ENCODE measurements at places on chromosomes 7 and 10. TPM values are rescaled to one million over a fixed set of nuclear protein-coding genes. Genes with fewer than 3 reads are reported as not detected.

DNA sequence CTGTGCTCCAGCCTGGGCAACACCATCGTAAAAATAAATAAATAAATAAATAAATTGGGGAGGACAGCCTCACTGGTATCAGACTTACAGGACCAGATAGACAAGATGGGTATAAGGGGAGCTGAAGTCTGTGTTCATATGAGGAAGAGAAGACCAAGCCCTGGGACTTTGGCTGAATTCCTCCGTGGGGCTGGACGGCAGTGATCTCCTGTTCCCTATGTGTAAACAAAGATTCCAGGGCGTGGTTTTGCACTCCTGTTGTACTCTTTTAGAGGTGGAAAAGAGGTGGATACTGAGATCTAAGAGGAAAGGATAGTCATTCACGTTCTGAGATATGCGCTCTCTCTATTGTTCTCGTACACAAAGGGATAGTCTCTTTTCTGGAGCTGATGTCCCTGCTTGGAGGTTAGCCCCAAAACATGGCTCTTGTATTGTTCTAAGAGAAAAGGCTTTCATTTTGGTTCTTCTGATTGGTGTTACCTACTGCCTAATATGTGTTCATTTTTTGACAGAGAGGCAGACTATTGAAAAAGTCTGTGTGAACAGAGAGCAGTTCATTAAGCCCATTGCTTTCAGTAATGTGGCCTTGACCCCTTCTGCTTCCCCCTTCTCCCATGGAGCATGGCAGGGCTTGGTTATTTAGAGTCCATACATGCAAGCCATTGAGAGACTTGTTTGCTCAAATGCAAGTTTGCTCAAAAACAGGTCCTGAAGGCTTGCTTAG lies 12.3 kb downstream of the KCTD7 start:
- peaks cover 46% of the 10 kb centered on the region for H3K36me3 ChIP-seq
- no peaks in the 10 kb centered on the region for H3K27me3 ChIP-seq
- no peak overlapping the region for H3K4me3 ChIP-seq
- H3K4me1 ChIP-seq = peaks cover 6% of the 10 kb centered on the region
- no peak overlapping the region for H3K27ac ChIP-seq

DNA sequence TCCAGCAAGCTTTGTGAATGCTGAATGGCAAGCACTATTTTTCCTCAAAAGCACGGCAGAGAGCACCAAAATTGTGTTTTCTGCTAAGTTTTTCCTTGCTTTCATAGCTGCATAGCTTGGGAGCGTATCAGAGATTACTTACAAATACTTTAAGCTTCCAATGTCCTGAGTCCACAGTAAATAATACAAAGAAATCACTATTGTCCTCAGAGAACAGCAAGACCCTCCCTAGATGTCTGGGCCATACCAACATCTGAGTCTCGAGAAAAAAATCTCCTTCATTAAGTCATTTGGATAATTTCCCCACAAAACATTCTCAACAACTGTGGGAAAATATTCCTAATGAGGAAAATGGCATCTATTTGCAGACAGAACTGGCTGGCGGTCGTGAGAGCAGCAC lies 41.7 kb downstream of the SGMS1 start:
- H3K27me3 ChIP-seq = no peaks in the 10 kb centered on the region
- H3K4me3 ChIP-seq = no peak overlapping the region
- peaks cover 13% of the 10 kb centered on the region for H3K36me3 ChIP-seq
- no peak overlapping the region for H3K27ac ChIP-seq

DNA sequence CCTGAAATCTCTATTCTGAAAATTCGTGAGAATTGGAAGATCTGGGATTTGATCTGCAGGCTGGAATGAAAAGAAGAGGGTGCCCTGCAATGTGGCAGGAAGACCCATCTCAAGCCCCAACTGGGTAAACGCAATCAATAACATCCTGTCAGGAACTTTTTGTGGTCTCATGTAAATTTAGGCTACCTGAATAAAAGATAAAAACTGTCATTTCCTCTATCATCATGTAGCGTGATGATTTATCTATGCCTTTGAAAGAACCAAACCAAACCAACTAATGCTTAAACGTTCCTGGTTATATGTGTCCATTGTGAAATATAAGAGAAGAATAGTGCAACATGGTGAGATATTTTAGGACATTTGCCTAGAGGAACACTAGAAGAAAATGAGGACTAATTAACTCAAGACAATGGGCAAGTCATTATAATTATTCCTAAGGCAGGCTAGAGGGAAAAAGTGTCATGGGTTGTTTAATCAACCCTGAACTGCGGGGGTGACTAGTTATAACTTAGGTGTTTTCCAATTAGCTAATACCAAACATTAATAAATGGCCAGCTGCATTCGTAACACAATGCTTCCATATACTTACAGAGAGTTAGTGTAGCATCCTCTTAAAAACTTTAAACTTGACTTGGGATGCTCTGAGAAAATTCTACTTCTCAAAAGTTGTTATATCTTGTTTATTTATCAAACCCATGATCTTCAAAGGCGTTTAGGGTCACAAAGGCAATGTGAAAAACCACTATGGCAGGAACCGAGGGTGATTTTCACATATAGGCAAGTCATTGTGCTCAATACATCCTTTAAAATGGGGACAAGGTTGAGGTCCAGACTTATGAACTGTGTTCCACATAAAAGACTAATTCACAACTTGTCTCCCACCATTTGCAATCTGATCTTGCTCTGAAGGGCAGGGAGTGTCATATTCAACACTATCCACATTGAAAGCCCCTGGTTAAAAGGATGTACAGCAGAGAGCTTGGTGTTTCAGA lies 48.6 kb upstream of the ADO start:
- H3K27ac ChIP-seq = no peak overlapping the region
- H3K27me3 ChIP-seq = peaks cover 2% of the 10 kb centered on the region
- peaks cover 1% of the 10 kb centered on the region for H3K36me3 ChIP-seq
- H3K4me3 ChIP-seq = no peak overlapping the region
- peaks cover 22% of the 10 kb centered on the region for H3K4me1 ChIP-seq

- no peaks in the 10 kb centered on the region for H3K27me3 ChIP-seq
- no peak for DNase-seq
- no peaks in the 10 kb centered on the region for H3K36me3 ChIP-seq
- no peaks in the 10 kb centered on the region for H3K4me1 ChIP-seq
- no peak overlapping the region for H3K4me3 ChIP-seq
These were observed 42.1 kb upstream of the SH2B2 start for GRCh38 chr7:102244601-102245000.

DNA sequence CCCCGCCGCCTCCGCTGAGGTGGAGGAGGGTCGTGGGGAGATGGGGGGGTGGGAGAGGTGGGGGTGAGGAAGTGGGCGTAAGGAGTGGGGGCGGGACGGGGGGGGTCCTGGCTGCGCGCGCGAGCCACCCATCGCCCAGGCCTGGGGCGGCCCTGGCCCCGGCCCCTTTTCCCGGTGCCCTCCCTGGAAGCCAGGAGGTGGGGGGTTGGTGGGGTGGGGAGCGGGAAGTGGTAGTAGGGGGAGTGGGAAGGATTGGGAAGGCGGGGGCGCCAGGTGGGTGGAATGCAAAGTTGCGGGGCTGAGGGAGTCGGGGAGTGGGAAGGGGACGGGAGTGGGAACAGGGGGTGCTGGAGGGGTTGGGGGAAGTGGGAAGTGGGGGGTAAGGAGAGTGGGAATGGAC lies 319 bp upstream of the MMD2 start:
- H3K36me3 ChIP-seq = no peaks in the 10 kb centered on the region
- DNase-seq = no peak
- H3K27ac ChIP-seq = no peak overlapping the region

DNA sequence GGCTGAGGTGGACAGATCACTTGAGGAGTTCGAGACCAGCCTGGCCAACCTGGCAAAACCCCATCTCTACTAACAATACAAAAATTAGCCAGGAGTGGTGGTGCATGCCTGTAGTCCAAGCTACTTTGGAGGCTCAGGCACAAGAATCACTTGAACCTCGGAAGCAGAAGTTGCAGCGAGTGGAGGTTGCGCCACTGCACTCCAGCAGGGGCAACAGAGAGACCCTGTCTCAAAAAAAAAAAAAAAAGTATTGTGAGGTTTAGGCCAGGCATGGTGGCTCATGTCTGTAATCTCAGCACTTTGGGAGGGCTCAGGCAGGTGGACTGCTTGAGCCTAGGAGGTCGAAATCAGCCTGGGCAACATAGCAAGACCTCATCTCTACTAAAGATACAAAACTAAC lies 16.0 kb downstream of the TET1 start:
- no peaks in the 10 kb centered on the region for H3K36me3 ChIP-seq
- no peak overlapping the region for H3K27ac ChIP-seq
- no peak overlapping the region for H3K4me3 ChIP-seq
- DNase-seq = no peak
- H3K4me1 ChIP-seq = no peaks in the 10 kb centered on the region

DNA sequence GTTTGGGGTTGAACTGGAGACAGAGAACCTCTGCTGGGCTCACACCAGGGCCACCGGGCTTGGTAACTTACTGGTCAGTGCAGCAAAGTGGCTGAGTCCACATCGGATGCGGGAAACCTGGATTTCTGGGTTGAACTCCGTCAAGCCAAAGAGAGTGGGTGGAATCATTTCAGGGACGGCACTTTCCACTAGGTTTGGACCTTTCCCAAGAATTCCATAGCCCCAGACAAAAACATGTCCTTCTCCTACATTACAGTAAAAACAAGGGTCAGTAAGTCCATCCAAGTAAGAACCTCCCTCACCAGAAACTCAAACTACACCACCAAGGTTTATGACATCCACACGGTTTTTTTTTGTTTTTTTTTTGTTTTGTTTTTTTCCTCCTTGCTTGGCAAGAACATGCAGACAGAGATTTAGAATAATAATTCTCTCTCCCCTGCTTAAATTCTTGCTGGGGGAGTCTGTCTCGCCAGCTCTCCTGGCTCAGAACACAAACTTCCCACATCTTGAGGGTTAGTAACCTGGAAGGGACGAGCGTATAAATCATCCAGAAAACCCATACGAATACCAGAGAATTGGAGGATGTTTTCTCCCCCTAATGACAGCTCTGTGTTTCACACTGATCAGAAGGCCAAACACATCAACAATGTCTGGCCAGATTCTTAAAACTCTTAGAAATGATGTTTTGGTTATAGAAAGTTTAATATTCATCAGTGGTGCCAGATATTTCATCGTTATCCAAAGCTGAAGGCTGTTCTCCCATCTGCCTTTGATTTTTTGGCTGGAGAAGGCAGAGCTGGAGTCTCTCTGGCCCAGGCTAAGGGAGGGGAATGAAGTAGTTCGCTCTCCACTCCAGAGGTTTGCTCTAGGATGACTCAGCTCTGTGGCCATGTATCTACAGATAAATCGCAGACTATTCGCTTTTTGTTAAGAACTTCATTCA lies 17.5 kb downstream of the RCC1L start:
- no peak overlapping the region for H3K27ac ChIP-seq
- H3K4me3 ChIP-seq = no peak overlapping the region
- H3K27me3 ChIP-seq = no peaks in the 10 kb centered on the region
- peaks cover 37% of the 10 kb centered on the region for H3K36me3 ChIP-seq
- DNase-seq = no peak

GRCh38 chr10:77320971-77321471 lies 316.6 kb downstream of the KCNMA1 start:
- H3K27me3 ChIP-seq = no peaks in the 10 kb centered on the region
- H3K36me3 ChIP-seq = no peaks in the 10 kb centered on the region
- no peak for DNase-seq
- H3K4me3 ChIP-seq = no peak overlapping the region
- H3K4me1 ChIP-seq = no peaks in the 10 kb centered on the region
- no peak overlapping the region for H3K27ac ChIP-seq

- no peaks in the 10 kb centered on the region for H3K4me1 ChIP-seq
- H3K36me3 ChIP-seq = no peaks in the 10 kb centered on the region
- no peak overlapping the region for H3K4me3 ChIP-seq
These were observed 109.0 kb upstream of the PLXNA4 start for GRCh38 chr7:132685277-132685676.

- no peaks in the 10 kb centered on the region for H3K36me3 ChIP-seq
- peaks cover 28% of the 10 kb centered on the region for H3K4me1 ChIP-seq
- H3K27ac ChIP-seq = peak overlapping the region; percentile 25
- H3K27me3 ChIP-seq = peaks cover 84% of the 10 kb centered on the region
- DNase-seq = no peak
- peak overlapping the region; percentile 30 for H3K4me3 ChIP-seq
These were observed 3.1 kb upstream of the CYP26A1 start for GRCh38 chr10:93070378-93071176.

DNA sequence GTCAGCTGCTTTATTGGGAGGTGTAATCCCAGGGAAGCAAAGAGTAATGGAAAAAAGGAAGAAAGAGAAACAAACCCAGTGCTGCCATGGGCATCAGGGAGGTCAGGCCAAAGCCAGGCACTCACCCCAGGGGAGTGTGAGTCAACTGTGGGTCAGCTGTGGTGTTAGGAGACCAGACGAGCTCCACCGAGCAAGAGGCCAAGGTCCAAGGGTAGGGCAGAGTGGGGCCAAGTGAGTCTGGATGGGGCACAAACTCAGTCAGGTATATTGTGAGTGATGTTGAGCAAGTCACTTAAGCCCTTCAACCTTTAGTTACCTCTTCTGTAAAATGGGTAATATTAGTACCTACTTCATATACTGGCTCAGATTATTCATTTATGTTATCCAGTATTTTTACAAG lies 30.4 kb upstream of the CDK13 start:
- H3K27me3 ChIP-seq = peaks cover 8% of the 10 kb centered on the region
- peaks cover 9% of the 10 kb centered on the region for H3K4me1 ChIP-seq
- no peak overlapping the region for H3K4me3 ChIP-seq

GRCh38 chr7:123230147-123230546 lies 30.4 kb upstream of the SLC13A1 start:
- no peaks in the 10 kb centered on the region for H3K27me3 ChIP-seq
- no peaks in the 10 kb centered on the region for H3K36me3 ChIP-seq
- no peak for DNase-seq
- no peaks in the 10 kb centered on the region for H3K4me1 ChIP-seq
- no peak overlapping the region for H3K4me3 ChIP-seq

DNA sequence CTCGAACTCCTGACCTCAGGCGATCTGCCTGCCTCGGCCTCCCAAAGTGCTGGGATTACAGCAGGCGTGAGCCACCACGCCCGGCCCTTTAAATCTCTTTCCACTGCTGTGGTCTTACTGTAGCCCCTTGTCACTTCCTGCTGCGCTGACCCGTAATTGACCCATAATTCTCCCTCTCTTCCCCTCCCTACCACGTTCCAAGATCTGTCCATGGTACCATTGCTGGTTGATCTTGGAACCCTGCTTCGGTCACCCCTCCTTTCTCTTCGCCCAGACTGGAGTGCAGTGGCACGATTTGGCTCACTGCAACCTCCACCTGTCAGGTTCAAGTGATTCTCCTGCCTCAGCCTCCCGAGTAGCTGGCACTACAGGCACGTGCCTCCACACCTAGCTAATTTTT lies 6.5 kb downstream of the POR start:
- H3K4me3 ChIP-seq = no peak overlapping the region
- peaks cover 26% of the 10 kb centered on the region for H3K4me1 ChIP-seq
- no peak overlapping the region for H3K27ac ChIP-seq
- DNase-seq = no peak
- no peaks in the 10 kb centered on the region for H3K27me3 ChIP-seq
- H3K36me3 ChIP-seq = peaks cover 13% of the 10 kb centered on the region

GRCh38 chr10:122249991-122250750 lies 20.9 kb upstream of the BTBD16 start:
- no peak overlapping the region for H3K27ac ChIP-seq
- H3K4me3 ChIP-seq = no peak overlapping the region
- H3K27me3 ChIP-seq = peaks cover 2% of the 10 kb centered on the region
- H3K36me3 ChIP-seq = no peaks in the 10 kb centered on the region
- H3K4me1 ChIP-seq = no peaks in the 10 kb centered on the region

GRCh38 chr7:18364396-18364795 lies 131.2 kb upstream of the HDAC9 start:
- no peak overlapping the region for H3K27ac ChIP-seq
- no peaks in the 10 kb centered on the region for H3K36me3 ChIP-seq
- no peaks in the 10 kb centered on the region for H3K4me1 ChIP-seq
- DNase-seq = no peak

The CPA1 gene
- total RNA-seq = not detected

The HECW1 gene
- not detected for total RNA-seq

The ZNRF2 gene
- total RNA-seq = 9.3 TPM

The FANK1 gene
- total RNA-seq = not detected

The AKAP9 gene
- total RNA-seq = 36.1 TPM

The NPTX2 gene
- 0.08 TPM for total RNA-seq

The HOXA2 gene
- not detected for total RNA-seq

The CYP51A1 gene
- 102 TPM for total RNA-seq

The ASIC3 gene
- 4.1 TPM for total RNA-seq
